ENCODE measurements at places on chromosomes 4 and X.

DNA sequence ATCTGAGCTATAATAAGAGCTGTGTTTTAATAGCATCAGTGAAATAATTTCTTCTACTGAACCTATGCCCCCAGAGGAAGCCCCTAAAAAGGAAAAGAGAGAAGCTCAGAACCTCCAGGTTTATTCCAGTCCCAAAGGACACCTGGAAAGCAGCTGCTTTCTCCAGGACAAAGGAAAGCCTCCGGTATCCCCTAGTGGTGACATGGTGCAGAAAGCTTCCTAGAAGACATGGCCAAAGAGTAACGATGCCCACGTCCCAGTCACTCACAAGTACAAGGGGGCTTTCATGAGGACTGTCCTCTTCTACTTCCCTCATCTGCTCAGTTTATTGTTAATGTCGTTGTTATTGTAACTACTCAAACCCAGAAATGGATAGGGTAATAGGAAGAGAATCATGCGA lies 343.9 kb downstream of the UNC5C start:
- H3K36me3 ChIP-seq: no peaks in the 10 kb centered on the region
- H3K4me1 ChIP-seq: no peaks in the 10 kb centered on the region
- H3K27me3 ChIP-seq: no peaks in the 10 kb centered on the region

GRCh38 chr4:1329408-1330371 lies 17.3 kb upstream of the UVSSA start:
- no peak overlapping the region for H3K4me3 ChIP-seq
- peak overlapping the region; percentile 99 for H3K27ac ChIP-seq
- H3K4me1 ChIP-seq: peaks cover 24% of the 10 kb centered on the region
- H3K27me3 ChIP-seq: no peaks in the 10 kb centered on the region
- peaks cover 63% of the 10 kb centered on the region for H3K36me3 ChIP-seq

DNA sequence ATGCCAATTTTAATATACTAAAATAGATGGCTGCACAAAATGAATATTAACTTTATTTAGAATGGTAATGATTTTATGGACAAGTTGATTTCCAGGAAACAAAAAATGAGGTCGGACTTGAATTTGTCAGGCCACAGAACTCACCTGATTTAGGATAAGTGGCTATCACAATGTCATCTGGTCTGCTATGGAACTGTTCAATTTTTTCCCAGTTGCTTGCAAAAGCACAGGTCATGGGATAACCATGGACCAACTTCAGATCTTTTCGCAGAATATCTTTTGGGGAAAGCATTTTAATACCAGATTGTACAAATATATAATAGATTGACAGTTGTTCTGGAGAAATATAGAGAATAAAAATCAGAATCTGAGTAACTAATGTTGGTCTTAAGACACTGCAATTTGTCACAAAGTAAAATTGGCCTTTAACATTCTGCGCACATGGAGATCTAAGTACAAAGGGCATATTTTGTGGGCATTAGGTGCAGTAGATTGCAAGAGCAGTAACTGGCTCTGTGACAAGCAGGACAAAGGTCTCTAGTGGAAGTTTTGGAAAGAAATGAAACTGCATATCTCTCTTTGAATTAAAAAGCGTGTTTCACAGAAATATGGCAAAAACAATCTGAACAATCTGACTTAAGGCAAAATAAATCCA lies 5.4 kb downstream of the SULT1B1 start:
- no peaks in the 10 kb centered on the region for H3K36me3 ChIP-seq
- no peaks in the 10 kb centered on the region for H3K27me3 ChIP-seq
- no peak overlapping the region for H3K4me3 ChIP-seq

- no peaks in the 10 kb centered on the region for H3K36me3 ChIP-seq
- H3K27ac ChIP-seq: no peak overlapping the region
- no peaks in the 10 kb centered on the region for H3K27me3 ChIP-seq
- H3K4me1 ChIP-seq: no peaks in the 10 kb centered on the region
Measured at GRCh38 chr4:111773858-111774257, 371.4 kb upstream of the FAM241A start.

GRCh38 chr4:16226816-16227461 lies 668 bp upstream of the TAPT1 start:
- H3K4me3 ChIP-seq: peak overlapping the region; percentile 100
- no peaks in the 10 kb centered on the region for H3K27me3 ChIP-seq
- peak overlapping the region; percentile 77 for H3K27ac ChIP-seq
- peak; percentile 53 for DNase-seq
- H3K36me3 ChIP-seq: no peaks in the 10 kb centered on the region

GRCh38 chr4:1600811-1601532 lies 83.1 kb downstream of the FAM53A start:
- H3K4me3 ChIP-seq: no peak overlapping the region
- H3K4me1 ChIP-seq: no peaks in the 10 kb centered on the region
- H3K27ac ChIP-seq: no peak overlapping the region
- H3K36me3 ChIP-seq: no peaks in the 10 kb centered on the region
- no peaks in the 10 kb centered on the region for H3K27me3 ChIP-seq

- no peaks in the 10 kb centered on the region for H3K27me3 ChIP-seq
- no peak overlapping the region for H3K27ac ChIP-seq
- H3K4me1 ChIP-seq: peaks cover 12% of the 10 kb centered on the region
- H3K36me3 ChIP-seq: peaks cover 7% of the 10 kb centered on the region
- no peak overlapping the region for H3K4me3 ChIP-seq
- no peak for DNase-seq
Measured at GRCh38 chrX:103360092-103360491, 3.8 kb downstream of the TCEAL9 start.

DNA sequence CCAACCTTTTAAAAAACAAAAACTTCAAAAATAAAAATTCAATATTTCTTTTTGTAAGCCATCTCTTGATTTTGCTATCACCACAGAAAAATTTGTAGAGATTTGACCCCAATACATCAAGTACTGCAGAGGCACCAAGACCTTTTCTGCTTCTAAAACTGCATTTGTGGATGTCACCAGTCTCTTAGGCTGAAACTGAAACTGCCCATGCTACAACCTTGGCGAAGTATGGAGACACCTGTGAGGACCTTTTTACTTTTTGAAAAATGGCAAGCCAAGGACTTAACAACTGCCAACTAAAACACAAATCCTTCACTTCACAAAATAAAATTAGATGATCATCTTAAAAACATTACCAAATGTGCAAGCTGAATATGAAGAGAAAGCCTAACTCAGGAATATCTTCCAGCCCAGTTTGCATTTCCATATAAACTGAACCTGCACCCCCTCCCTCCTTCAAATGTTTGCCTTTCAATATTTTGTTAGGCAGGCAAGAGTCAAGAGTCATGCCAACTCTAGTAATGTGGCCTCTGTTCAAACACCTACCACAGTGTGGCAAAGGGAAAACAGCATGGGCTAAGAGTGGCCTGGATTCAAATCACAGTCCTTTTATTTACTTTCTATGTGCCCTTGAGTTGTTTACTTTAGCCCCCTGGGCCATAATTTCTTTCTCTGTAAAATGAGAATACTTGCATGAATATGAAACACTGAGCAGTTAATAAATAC lies 389.4 kb downstream of the OPHN1 start:
- no peak for DNase-seq
- no peaks in the 10 kb centered on the region for H3K36me3 ChIP-seq
- no peaks in the 10 kb centered on the region for H3K4me1 ChIP-seq

DNA sequence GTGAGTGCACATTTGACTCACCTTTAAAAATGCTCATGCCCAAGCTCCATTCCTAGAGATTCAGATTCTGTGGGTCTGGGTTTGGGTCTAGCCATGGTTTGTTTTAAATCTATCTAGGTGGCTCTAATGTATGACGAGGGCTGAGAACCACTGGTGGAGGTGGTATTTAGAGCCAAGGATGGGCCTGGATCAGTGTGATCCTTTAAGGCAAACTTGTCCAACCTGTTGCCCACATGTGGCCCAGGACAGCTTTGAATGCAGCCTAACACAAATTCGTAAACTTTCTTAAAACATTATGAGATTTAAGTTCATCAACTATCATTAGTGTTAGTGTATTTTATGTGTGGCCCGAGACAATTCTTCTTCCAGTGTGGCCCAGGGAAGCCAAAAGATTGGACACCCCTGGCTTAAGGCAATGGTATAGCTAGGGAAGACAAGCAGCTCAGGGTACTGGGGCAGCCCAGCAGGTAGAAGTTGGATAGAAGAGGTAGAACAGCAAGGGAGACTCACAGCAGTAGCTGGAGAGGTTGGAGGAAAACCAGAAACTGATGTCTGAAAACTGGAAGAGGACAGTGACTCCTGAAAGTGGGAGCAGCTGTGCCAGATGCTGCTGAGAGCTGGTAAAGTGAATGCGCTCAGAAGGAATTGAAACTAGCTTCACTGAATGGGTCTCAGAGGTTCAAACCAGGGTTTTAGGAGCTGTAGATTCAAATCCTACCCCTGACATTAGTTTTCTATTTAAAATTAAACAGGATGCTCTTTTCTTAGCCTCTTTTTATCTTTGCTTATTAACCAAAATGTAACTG lies 18.2 kb downstream of the ADD1 start:
- no peak for DNase-seq
- no peaks in the 10 kb centered on the region for H3K27me3 ChIP-seq
- peaks cover 5% of the 10 kb centered on the region for H3K36me3 ChIP-seq

DNA sequence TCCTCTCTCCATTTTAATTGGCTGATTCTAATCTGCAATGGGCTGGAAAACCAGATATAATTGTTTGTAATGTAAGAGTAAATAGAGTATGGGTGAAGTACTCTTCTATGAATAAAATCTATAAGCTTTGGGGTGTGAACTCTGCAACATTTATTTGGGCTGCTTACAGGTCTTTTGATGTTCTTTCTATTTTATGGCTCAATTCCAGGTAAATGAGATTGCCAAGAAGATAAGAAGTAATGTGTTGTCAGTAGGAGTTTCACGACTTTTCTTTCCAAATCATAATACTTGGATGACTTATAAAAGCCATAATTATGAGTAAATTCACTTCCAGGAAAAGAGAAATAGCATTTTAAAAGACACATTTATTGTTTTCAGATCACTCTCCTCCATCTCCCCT lies 103.5 kb downstream of the FMR1NB start:
- no peaks in the 10 kb centered on the region for H3K36me3 ChIP-seq
- H3K27me3 ChIP-seq: no peaks in the 10 kb centered on the region
- no peak overlapping the region for H3K4me3 ChIP-seq
- H3K4me1 ChIP-seq: no peaks in the 10 kb centered on the region

GRCh38 chrX:2691543-2692220 lies 587 bp downstream of the CD99 start:
- peak overlapping the region; percentile 92 for H3K4me3 ChIP-seq
- DNase-seq: no peak
- H3K27me3 ChIP-seq: no peaks in the 10 kb centered on the region
- H3K4me1 ChIP-seq: peaks cover 25% of the 10 kb centered on the region

DNA sequence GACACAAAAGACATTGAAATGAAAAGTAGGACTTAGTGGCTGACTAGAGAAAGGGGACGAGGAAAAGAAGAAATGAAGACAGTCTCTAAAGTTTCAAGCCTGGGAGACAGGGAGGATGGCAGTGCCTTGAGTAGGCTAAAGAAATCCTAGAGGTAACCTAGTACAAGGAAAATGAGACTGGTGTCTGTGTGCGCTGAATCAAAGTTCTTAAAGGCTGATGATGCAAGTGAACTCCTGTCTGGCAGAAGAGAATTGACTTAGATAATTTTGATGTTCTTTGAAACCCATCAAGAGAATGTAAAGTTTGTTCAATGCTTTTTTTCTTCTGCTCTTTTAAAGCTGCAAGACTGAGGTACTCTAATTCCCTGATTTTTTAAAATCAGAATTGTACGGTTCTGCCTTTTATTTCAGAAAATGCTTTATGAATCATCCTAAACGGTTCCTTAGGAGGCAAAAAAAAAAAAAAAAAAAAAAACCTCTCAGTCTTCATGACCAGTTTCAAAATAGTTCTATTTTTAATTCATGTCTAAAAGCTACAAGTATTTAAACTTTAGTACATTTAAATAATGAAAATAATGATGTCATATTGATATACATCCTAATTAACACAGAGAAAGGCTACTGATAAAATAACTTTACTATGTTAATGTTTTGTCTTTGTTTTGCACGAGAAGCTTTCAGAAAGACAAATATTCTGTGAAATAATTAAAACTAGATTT lies 189.8 kb downstream of the PPP3CA start:
- H3K4me3 ChIP-seq: no peak overlapping the region
- peaks cover 52% of the 10 kb centered on the region for H3K4me1 ChIP-seq
- DNase-seq: no peak
- peak overlapping the region; percentile 76 for H3K27ac ChIP-seq
- no peaks in the 10 kb centered on the region for H3K36me3 ChIP-seq

DNA sequence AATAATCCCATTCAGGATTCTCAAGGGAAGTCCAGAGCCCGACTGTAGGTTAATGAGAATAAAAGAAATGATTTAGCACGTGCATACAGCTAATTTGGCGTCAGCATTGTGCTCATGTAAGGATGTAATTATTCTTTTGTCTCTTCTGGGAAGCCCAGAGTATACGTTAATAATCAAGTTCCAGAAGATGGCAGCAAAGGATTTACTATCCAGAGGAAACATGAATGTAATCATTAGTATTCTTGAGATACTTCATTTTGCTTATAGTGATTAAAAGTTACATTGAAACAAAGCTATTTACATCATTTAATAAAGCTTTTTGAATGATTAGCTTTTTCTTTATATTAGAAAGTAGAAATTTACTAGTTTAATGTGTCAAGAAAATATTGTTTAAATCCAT lies 27.1 kb upstream of the MAP9 start:
- DNase-seq: no peak
- no peaks in the 10 kb centered on the region for H3K4me1 ChIP-seq
- no peak overlapping the region for H3K27ac ChIP-seq
- H3K4me3 ChIP-seq: no peak overlapping the region
- H3K27me3 ChIP-seq: no peaks in the 10 kb centered on the region
- no peaks in the 10 kb centered on the region for H3K36me3 ChIP-seq

- H3K4me1 ChIP-seq: no peaks in the 10 kb centered on the region
- no peaks in the 10 kb centered on the region for H3K27me3 ChIP-seq
- H3K36me3 ChIP-seq: no peaks in the 10 kb centered on the region
Measured at GRCh38 chrX:41862562-41863184, 60.7 kb downstream of the CASK start.

Measured in RWPE2 (cell line).